Epithelial cell of umbilical artery (primary cell): ENCODE measurements at places on chromosomes 5 and 9. TPM values are rescaled to one million over a fixed set of nuclear protein-coding genes. Genes with fewer than 3 reads are reported as not detected.

Gene CAVIN4
- total RNA-seq: 0.65 and 1.7 TPM in 2 replicates

Gene ACER2
- total RNA-seq: 7.5 and 10.9 TPM in 2 replicates

Gene AGXT2
- not detected in 2 replicates for total RNA-seq

Gene ANKRD34B
- total RNA-seq: not detected in 2 replicates

Gene MEIKIN
- not detected in 2 replicates for total RNA-seq

Gene PCDHA9
- total RNA-seq: under 0.01 and 0.15 TPM in 2 replicates
